CD4-positive, alpha-beta T cell treated with Interleukin-12 subunit alpha and Interleukin-12 subunit beta, for 1 hour (primary cell): ENCODE measurements at places on chromosomes 3 and 15.

DNA sequence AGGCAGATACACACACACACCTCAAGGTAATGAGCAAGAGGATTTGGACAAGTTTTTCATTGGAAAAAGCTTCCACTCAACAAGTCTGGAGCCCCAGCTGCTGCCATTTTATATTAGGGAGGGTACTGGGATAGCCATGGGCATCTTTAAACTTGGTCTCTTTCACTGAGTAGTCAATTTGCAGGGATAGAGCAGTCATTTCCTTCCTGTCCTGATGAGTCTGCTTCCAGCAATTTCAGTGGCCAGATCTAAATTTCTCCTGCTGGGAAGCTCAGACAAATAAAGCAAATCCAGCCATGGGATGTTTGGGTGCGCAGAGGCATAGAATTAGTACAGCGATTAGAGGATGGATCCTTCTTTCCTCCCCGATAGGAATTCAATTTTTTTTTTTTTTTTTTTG lies 874 bp upstream of the ERC2 start:
- DNase-seq: no peak

DNA sequence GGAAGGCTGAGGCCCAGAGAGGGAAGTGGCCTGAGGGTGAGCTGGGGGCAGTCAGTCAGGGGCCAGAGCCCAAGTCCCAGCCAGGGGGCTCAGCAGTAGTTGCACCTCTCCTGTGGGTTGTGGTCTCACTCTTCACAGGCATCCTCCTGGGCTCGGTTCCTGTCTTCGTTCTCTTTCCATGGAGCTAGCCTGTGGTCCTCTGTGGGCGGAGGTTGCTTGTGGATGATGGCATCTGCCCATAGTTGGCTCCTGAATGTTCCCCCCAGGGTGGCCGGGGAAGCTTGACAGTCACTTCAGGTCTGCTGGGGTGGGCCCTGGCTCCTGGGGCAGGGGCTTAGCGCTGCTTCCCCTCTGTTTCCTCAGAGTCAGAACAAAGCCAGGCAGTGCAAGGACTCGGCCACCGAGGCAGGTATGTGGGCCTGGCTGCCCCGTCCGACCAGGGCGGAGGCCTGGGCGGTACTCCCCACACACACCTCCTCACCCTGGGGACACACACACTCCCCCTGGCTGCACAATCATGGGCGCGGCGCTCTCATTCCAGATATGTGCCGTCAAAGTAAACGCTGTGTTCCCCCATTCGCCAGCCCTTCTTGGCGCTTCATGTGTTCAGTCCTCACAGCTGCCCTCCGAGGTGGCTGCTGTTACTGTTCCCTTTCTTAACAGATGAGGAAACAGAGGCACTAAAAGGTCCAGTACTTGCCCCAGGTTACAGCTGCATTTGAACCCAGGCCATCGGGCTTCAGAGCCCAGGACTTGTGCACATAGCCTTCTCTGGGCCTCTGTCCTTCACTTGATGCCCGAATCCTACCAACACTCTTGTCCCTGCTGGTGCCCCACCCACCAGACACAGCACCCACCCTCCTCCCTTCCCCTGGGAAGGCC lies 34.5 kb downstream of the PSTPIP1 start:
- no peak for DNase-seq

DNA sequence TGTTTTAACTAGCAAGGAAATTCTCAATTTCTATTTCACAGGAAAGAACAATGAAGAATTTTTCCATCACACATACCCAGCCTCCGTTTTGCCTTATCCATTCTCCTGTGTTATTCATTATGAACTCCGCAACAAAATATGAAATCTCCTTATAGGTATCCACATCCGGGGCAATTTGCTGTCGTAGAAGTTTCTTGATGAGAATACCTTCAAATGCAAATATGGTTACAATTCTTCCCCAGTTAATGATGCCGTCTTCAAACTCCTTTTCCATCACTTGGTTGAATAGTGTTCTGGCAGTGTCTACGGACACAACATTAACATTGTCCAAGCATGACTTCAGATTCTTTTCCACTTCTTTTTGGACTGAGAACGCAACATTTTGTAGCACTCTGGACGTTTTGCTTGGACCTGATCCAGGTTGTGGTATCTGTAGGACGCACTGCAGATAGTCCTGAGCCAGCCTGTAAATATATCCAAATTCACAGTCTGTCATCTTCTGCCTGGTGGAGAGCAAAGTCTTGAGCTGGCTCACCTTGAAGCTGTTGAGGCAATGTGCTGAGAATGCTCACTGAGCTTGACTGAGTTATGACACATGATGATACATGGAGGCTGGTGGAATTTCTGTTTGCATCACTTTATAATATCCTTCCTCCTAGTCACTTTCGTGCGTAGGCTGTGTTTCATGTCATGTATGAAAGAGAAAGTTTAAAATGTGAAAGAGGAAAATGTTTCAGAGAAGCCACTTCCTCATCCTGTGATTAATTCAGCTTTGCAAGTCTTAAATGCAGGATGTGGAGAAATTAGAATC lies at the start of gene BCL2A1:
Gene BCL2A1, minus strand, starts transcription at position 573 of the 811 bp plus-strand sequence. Its CDS starts 77 bp downstream, at position 496.
- peak; percentile 68 for DNase-seq

- DNase-seq: no peak
Measured at GRCh38 chr3:127197300-127198189, 4.6 kb downstream of the PRR23E start.

DNA sequence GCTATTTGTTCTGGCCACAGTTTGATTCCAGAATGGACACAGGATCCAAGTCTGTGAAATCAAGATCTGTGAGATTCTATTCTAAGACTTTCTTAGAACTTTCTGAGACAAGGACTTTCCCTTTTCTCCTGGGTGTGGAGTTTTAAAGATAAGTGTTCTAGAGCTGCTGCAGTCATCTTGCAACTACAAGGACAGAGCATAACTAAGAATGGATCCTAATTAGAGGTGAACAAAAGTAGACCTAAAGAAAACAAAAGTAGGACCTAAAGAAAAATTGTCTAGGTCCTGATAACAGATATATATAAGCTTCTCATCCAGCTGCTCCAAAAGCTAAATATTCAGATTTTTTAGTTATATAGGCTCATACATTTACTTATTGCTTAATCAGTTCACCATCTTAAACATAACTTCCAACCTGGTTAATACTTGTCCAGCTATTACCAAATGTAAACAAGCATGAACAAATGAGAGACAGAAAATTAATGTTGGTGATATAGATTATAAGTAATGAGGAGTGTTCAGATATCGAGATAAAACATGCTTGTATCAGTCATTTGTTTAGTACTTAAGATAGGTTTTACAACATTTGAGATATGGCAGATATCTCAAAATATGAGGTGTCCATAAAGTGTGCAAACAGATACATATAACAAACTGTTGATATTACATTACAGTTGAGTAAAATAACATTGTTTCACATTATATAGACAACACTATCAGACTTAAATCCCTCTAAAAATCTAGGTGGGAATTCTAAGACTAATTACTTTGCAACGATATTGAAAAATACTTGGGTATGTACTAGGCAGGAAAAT lies 75.1 kb downstream of the CD200 start:
- no peak for DNase-seq

GRCh38 chr3:150362515-150363302 lies 45.4 kb upstream of the TSC22D2 start:
- DNase-seq: no peak
